NCI-H1105 treated with DMSO at 0.1 percent for 48 hours (cell line): ENCODE measurements at places on chromosomes 5 and 9.

DNA sequence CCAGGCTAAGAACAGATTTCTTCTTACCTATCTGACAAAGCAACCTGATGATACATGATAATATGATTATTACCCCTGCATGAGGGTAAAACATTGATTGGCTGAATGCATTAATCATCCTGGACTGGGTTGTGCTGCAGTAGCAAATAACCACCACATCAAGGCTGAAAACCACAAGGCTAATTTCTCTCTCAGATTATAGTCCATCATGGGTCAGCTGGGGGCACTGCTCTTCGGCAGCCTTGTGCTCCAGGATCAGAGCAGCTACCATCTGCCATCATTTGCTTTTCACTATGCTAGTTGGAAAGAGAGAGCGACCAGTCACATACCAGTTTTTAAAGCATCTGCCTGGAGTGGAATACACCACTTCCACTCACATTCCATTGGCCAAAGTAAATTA lies 383.5 kb downstream of the RASEF start:
- no peak for DNase-seq

GRCh38 chr9:88723751-88724150 lies 188.8 kb downstream of the NXNL2 start:
- DNase-seq, result no peak

- peak; percentile 73 for DNase-seq
Observed at GRCh38 chr5:123813937-123814624, 302.1 kb downstream of the CSNK1G3 start.

DNA sequence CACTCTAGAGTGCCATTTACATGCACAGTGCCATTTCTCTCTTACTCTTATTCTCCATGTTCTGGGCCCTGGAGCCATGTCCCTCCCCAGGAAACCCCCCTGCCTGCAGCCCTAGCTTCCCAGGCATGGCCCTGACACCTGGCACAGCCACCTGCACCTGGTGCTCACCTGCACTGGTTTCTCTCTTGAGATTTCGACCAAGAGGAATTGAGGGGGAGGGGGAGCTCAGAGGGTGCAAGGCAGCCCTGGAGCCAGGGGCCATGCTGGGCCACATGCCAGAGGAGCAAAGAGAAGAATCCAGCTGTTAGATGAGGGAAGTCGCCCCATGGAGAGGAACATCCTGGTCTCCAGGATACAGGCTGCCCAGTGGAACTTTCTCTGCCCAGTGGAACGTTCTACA lies 65.0 kb upstream of the RAPGEF1 start:
- DNase-seq, result peak; percentile 86

- DNase-seq, result peak; percentile 15
Observed at GRCh38 chr9:12980085-12980851, 205.4 kb downstream of the LURAP1L start.

GRCh38 chr9:109428854-109429253 lies 69.3 kb downstream of the PTPN3 start:
- no peak for DNase-seq

GRCh38 chr5:125370461-125371205 lies 624.2 kb upstream of the ZNF608 start:
- DNase-seq, result no peak

DNA sequence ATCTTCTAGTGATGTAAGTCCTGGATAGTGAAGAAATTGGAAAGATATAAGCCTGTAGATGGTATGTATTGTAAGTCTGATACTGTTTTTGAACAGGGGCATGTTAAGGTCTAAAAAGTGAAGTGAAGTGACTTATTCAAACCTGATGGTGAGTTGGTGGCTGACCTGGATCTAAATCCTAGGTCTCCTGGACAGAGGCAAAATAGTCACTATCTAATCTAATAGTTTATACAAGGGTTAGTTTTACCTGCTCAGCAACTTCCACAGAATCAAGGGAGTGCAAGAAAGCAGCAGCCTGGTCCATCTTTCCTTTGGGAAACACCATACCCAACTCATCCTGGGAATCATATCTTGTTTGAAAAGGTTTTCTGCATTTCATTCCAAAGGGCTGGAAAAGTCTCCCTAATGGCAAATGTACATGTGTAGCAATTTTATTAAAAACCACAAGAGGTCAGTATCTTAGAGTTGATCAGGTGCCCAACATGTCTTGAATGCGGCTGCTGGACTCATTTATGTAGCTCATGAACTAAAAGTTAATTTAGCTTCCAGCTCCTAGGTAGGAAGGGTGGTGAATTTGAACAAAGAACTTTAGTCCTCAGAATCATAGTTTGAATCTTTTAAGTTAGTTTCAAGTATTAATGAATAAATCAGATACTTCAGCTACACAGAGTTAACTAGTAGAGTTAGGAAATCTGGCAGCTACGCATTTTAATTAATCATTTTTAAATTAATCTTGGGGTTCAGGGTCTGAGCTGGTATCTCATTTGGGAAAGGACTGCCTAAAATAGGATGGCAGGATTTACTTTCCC lies 26.0 kb downstream of the SKP2 start:
- peak; percentile 53 for DNase-seq

- DNase-seq, result peak; percentile 62
Observed at GRCh38 chr5:16568875-16569580, 47.8 kb downstream of the RETREG1 start.

- no peak for DNase-seq
Observed at GRCh38 chr9:36969216-36969771, 64.8 kb downstream of the PAX5 start.

DNA sequence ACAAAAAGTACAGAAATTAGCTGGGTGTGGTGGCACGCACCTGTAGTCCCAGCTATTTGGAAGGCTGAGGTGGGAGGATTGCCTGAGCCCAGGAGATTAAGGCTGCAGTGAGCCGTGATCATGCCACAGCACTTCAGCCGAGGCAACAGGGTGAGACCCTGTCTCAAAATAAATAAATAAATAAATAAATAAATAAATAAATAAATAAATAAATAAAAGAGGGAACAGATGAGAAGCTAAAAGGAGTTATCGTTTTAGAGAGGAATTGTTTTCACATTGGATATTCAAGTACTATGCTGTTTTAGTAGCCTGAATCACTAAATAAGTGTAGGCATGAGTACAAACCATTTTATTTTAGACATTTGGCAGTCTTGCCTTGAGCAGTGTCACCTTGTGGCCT lies 151.7 kb downstream of the UNC13B start:
- no peak for DNase-seq

- peak; percentile 48 for DNase-seq
Observed at GRCh38 chr9:93297659-93298497, 113.9 kb downstream of the WNK2 start.

DNA sequence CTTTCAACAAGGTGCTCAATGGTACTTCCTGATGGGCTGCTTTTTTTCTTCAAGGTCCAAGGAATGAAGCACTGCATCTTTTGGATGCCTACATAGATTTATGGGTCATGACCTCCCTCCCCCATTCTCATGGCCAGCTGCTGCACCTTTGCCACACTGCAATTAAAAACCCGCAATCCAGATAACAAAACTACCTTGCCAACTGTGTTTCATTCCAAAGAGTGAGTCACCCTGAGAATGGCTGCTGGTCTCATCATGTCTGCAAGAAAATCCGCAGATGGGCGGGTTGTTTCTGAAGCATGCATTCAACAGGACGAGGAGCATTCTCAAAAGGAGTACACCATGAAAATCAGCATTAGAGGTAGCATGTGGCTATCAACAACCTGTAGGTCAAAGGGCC lies 139.8 kb downstream of the ELAVL2 start:
- no peak for DNase-seq

- no peak for DNase-seq
Observed at GRCh38 chr9:20316372-20316771, 305.9 kb downstream of the MLLT3 start.

DNA sequence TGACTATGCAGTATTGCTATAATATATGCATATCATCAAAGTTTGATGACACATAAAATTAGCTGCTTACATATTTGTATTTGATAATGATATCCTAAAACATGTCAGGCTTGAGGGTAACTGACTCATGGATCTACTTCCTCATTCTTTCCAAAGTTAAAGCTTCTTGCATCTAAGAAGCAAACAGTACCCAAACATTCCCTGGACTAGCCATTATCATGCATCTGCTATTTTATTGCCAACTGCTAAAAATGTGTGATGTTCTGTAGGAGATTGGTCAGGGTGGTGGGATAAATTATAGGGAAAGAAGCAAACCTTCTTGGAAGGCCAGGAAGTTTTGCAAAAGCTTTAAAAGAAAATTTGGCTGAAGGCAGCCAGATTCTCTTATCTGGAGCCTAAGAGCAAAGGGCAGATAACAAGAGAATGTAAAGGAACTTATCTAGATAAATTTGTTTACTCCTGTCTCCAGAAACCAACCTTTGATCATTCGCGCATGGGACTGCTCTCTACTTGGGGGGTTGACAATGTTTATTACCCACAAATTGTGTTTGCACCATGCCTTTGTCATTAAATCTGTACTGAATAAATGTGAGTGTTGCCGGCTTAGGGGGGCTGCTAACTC lies 604.1 kb upstream of the TLE4 start:
- no peak for DNase-seq

- no peak for DNase-seq
Observed at GRCh38 chr9:133592731-133593409, 16.3 kb downstream of the FAM163B start.

DNA sequence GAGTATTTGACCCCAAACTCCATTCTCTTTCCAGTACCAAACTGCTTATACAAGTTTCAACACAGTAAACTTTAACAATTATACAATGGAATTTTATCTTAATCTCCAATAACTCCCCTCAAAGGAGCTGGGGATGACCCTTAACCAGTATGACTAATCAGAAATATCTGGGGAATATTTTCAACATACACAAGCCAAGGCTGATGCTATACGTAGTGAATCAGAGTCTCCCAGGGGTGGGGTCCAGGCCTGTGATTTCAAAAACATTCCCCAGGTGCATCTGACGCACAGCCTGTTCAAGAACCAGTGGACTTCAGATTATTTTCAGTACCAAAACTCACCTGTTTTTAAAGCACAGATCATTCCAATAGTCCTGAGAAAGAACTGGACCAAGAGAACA lies 11.8 kb upstream of the SEMA5A start:
- no peak for DNase-seq

GRCh38 chr5:8213701-8214240 lies 344.8 kb downstream of the MTRR start:
- no peak for DNase-seq
